ENCODE measurements at places on chromosomes 5 and 9. TPM values are rescaled to one million over a fixed set of nuclear protein-coding genes. Genes with fewer than 3 reads are reported as not detected.

EPB41L4B gene
- 0.15 TPM for total RNA-seq

HBEGF gene
- 1.7 TPM for total RNA-seq

SLC34A1 gene
- total RNA-seq = not detected

GADD45G gene
- not detected for total RNA-seq

PALM2AKAP2 gene
- total RNA-seq = 5.1 TPM

TAF11L14 gene
- not detected for total RNA-seq

SHISAL2B gene
- total RNA-seq = not detected

IL5 gene
- not detected for total RNA-seq

CKMT2 gene
- 11.2 TPM for total RNA-seq

KCNV2 gene
- total RNA-seq = not detected

DAB2 gene
- total RNA-seq = 199 TPM

HMGXB3 gene
- 42.2 TPM for total RNA-seq

SLC12A2 gene
- 31.4 TPM for total RNA-seq

ENTR1 gene
- total RNA-seq = 37.7 TPM

Measured in smooth muscle cell of trachea (primary cell).